ENCODE measurements at places on chromosomes 6 and 20.

DNA sequence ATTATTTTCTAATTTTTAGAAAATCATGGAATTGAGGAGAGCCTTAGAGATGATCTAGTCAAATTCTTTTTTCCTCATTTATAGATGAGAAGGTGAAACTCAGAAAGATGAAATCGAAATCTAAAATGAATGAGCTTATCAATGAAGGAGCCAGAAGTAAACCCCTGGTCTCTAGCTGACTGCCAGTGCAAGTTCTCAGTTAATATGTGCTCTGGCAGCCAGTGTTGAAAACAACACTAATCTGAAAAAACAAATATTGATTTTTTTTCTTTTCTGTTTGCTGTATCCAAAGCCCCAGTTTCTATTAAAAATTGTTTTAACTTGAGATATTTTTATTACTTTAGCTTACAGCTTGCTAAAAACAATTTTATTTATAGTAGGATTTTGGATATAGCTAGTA is 21.5 kb upstream of the PBOV1 start:
- DNase-seq, result no peak

- no peak for DNase-seq
Measured at GRCh38 chr20:1805816-1806215, 89.4 kb upstream of the SIRPA start.

GRCh38 chr6:160431791-160432404 is 83.7 kb downstream of the SLC22A3 start:
- DNase-seq, result no peak

DNA sequence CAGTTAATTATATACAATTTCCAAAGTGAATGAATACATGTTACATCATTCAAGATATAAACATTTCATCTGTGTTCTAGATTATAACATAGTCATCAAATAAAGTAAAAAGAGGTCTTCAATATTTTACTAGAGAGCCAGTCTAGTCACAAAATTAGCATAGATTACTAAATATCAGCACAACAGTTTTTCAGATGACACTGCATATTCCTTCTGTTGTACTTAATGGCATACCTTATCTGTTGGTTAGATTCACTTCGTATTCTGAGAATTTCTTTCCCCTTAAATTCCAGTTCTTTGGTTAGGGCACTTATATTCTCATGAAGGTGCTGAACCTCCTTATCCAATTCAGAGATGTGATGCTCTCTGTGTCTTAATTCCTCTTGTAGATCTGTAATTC is 39.8 kb upstream of the MCM9 start:
- DNase-seq, result no peak
